Glomerular endothelial cell (primary cell): ENCODE measurements at places on chromosomes 3 and 15. TPM values are rescaled to one million over a fixed set of nuclear protein-coding genes. Genes with fewer than 3 reads are reported as not detected.

DNA sequence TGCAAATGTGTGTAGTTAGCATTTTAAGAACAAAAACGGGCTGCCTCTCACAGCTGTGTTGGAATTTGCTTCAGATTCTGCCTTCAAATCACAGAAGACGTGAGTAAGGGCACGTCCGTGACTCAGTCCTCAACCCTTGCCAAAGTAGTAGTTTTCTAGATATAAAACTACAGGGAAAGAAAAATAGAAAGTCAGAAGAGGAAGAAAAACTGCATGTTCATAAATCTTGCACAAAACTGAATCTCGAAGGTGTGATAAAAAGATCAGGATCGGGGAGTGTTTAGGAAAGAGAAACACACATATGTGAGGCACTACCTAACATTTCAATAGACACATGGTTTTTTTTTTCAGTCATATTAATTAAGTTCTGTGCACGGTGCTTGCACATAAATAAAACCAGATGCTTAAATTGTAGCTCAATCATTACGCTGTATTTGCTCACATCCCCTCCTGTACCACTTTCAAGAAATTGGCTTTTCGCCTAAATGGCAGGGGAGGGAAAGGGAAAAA lies 71.7 kb downstream of the P3H2 start:
- DNase-seq: no peak

GRCh38 chr3:157502916-157503595 lies at the start of gene VEPH1:
VEPH1 (minus strand) TSS chr3:157503416; CDS start chr3:157495349, 8,067 bp downstream.
- no peak for DNase-seq

DNA sequence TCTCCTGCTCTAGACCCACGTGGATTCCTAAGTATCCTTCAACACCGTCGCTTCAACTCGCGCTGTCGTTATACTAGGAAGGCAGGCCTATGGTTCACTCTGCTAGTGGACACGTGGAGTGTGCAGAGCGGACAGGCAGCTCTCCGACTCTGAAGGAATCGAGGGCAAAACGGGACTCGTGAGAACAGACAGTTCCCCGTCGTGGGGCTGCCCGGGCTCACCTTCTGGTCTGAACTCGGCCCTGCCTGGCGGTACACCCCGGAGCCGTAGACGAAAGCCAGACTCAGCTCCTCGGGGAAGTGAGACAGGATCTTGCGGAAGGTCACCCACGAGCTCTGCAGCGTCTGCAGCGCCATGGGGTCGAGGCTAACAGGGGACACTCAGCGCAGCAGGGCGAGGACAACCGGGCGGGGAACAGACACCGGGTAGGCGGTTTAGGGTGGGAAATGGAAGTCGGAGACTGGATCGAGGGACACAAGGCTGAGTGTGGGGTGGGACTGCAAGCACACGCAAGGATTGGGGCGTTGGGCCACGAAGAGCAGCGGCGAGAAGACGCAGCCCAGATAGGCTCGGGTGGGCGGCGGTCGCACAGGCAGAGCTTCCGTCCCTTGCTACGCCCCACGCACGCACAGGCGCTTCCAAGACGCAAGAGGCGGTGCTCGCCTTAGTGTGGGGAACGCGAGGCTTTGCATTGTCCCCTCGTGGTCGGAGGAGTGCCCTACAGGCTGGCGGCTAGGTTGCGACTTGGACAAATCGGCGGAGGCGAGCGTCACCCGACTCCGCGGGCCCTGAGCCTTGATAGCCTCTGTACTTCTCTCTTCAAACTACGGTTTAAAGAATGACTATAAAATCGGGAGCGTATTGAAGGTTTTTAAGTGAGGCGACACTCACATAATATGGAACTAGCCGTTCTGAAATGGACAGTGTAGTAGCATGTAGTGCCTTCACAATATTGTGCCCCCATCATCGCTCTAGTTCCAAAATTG lies at the start of gene TAMM41:
Gene TAMM41 (minus strand): TSS at position 605 of the 986 bp plus-strand sequence. CDS start 249 bp downstream, at position 356.
- no peak for DNase-seq

DNA sequence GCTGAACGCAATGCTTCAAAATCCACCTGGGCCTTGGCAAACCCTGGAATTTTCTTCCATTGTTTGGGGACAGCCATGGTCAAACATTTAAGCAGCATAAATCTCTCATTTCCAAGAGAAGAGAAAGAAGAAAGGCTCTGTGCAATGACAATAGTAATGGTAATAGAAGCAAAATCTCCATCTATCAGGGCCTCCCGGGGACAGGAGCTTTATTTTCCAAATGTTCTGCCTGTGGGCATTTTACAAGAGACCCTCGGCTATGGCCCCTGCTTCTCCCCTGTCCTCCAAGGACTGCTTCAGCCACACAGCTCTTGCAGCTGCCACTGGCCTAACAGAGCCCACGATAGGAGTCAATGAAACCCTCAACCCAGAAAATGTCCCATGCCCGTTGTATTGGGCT lies 12.7 kb upstream of the FAM240A start:
- no peak for DNase-seq

DNA sequence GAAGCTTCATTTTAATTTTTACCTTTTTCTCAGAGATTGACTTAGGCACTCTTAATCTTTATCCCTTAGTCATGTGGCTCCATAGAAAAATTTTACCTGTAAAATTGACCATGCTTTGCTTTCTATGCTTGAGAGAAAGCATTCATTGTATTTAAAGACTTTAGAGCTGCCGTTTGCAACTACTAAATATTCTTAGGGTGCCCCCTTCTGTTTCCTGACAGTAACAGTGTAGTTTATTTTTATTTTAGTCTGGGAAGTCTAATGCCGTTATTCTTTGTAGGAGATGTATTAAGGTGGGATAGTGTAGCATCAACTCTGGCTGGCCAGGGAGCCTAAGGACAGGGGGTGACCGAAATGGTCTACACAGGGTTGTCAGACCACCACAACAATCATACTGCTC lies 84.5 kb upstream of the SYNPR start:
- DNase-seq: no peak

DNA sequence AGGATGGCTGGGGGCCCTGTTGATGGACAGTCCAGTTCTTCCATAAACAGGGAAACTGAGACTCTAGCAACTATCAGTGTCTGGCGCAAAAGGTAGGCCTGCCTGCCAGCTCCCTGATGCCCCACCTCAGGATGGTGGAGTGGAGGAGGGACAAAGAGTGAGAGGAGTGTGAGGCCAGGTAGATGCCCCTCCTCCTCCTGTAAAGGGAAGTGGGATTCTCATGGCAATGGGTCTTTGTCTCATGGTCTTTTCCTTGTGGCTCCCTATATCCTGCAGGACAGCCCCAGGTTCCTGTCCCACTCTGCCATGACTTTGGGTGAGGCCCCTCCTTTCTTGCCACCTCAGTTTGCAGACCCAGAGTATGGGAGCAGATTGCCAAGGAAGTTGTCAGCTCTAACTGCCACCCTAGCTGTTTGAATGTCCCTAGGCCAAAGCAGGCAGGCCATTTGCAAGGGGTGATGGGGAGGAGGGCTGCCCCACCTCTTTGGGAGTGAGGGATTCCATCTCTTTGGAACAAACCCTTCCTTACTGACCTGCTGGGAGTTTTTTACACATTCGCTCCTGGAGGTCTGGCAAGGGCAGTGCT lies 2.8 kb upstream of the DNAH1 start:
- DNase-seq: no peak

- DNase-seq: no peak
Measured at GRCh38 chr3:24709956-24710355, 215.3 kb upstream of the THRB start.

DNA sequence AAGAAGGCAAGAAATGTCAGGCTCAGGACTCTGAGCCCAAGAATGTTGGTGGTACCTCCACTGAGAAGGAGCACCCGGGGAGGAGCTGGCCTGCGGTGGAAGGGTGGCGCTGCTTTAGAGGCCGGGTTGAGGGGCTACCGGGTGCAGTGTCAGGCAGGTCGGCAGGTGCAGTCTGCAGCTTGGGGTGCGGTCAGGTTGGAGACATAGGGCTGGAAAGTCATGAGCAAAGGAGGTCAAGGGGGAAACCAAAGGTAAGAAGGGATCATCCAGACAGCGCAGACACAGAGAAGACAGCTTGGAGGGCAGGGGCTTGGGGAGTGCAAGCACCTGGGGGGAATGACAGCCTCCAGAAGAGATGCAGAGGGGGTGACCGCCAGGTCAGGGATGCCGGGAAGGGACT lies 274.4 kb upstream of the LYSMD4 start:
- DNase-seq: no peak

GRCh38 chr3:165805946-165806561 lies 31.2 kb downstream of the BCHE start:
- DNase-seq: no peak

- DNase-seq: no peak
Measured at GRCh38 chr15:59553879-59554735, 57.5 kb upstream of the GCNT3 start.

DNA sequence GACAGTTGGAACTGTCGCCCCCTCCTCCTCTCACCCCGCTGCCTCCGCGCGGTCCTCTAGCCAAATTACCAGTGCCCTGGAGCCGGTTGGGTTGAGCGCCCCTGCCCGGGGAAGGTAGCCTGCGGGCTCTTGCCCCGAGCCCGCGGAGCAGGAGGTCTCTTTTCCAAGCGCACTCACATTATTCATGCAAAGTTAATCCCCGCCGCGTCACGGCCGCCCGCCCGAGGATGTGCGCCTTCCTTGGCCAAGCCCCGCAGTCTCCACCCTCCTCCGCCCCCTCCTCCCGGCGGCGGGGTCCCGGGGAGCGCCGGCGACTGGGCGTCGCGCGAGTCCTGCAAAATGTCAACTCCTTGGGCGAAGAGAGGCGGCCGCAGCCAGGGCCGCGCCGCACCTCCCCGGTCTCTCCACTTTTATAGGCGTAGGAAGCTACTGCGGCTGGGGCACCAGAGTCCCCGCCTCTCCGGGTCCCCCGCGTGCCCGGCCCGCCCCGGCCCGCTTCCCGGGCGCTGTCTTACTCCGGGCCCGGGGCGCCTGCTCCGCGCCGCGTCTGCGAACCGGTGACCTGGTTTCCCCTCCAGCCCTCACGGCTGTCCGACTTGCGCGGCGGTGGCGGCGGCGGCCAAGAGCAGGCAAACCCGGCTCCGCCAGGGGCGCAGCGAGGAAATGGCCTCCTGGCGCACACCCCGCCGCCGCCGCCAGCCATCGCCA lies at the start of gene THRB:
Gene THRB (minus strand): TSS at position 233 of the 708 bp plus-strand sequence.
- no peak for DNase-seq

- no peak for DNase-seq
Measured at GRCh38 chr15:90232941-90233386, 777 bp downstream of the CIB1 start.

GRCh38 chr3:111338059-111338698 lies 203.8 kb upstream of the CD96 start:
- no peak for DNase-seq

- no peak for DNase-seq
Measured at GRCh38 chr3:38578551-38578950, 70.9 kb downstream of the SCN5A start.

The CCR9 gene
- total RNA-seq: not detected in 2 replicates

The ARHGEF3 gene
- total RNA-seq: 13.4 and 24.6 TPM in 2 replicates

The AGBL1 gene
- not detected in 2 replicates for total RNA-seq

The CAMK1 gene
- 16.5 and 28.8 TPM in 2 replicates for total RNA-seq

The AHSG gene
- total RNA-seq: not detected in 2 replicates
